ENCODE measurements at places on chromosomes 7 and 10.

DNA sequence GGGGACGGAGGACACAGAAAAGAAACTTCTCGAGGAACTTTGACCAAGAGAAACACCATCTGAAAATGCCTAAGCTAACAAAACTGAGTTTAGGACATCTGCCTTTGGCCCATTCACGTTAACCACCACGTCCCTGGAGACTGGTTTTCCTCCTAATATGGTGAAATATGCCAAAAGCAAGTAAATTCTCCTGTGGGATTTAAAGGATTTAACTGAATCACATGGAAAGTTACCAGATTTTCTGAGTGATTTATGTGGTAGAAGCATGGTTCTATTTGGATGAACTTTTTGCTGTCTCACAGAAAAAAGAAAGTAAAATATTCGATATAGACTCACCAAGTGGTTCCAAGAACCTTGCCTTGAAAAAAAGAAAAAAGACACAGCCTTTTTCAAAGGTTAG lies 30.4 kb upstream of the BMPER start:
- no peak for DNase-seq

- no peak for DNase-seq
Measured at GRCh38 chr7:92557808-92558362, 29.3 kb downstream of the RBM48 start.

DNA sequence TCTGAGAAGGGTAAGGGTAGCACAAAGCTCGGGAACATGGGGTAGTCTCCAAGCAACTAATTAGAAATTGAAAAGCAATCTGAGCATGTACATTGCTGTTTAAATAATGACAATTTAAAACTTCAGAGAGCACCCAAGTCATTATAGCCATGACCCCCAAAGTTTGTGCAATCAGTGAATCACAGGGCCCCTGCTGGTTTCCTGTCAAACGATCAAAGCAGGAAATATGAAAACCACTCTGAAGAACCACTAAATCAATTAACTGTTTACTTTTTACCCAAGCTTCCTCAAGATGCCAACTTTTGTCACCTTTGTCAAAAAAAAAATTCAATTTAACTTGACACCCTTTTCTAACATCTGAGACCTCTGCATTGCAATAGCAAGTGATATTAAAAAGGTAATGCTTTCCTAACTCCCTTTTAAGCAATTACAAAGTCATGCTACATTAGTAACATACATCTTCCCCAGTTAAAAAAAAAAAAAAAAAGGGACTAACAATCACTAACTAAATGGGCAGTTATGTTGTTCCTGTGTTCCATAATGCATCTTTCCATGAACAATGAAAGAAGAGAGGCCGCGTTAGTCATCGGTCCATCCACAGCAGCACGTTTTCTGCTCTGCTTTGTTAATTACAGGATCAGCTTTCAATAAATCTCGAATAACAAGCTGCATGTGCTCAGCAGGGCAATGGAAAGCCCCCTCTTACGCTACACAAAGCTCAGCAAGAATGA lies 80.6 kb downstream of the ETV1 start:
- DNase-seq = no peak

GRCh38 chr7:94697035-94697974 lies 41.4 kb upstream of the SGCE start:
- DNase-seq = no peak

- no peak for DNase-seq
Measured at GRCh38 chr7:153504288-153505075, 547.7 kb upstream of the DPP6 start.

DNA sequence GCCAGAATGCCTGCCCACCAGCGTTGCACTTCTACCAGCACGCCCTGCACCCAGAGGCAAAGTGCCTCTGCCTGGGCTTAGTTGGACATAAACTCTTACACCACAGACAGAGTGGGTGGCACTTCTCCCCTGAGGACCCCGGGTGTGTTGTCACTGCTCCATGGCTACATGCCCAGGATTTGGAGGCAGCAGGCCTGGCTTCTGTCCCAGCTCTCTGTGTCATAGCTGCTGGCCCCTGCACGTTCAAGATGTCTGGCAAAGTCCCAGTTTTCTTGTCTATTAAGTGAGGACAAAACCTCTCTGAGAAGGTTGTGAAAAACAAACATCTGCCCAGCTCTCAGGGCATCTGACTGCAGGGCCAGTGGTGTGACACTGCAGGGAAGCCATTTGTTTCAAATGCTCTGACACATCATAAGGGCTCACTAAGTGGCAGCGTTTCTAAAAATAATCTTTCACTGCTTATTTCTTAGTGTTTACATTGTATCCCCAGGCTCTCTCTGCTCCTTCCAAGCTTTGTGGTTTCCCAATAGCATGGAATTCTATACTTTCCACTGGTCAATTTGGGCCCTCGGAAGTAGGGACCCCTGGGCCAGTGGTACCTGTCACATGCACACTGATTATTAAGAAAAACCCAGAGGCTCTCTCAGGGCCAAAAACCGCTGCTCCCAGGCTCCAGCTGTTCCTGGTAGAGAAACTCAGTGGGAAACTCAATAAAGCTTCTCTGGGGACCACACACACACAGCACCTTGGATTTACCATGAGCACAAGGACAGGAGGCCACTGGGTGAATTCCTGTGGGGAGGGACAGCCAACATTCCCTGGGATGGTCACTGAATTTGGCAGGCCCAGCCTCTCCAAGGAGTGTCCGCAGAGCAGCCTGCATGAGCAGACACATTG lies 86.2 kb upstream of the ANLN start:
- no peak for DNase-seq

DNA sequence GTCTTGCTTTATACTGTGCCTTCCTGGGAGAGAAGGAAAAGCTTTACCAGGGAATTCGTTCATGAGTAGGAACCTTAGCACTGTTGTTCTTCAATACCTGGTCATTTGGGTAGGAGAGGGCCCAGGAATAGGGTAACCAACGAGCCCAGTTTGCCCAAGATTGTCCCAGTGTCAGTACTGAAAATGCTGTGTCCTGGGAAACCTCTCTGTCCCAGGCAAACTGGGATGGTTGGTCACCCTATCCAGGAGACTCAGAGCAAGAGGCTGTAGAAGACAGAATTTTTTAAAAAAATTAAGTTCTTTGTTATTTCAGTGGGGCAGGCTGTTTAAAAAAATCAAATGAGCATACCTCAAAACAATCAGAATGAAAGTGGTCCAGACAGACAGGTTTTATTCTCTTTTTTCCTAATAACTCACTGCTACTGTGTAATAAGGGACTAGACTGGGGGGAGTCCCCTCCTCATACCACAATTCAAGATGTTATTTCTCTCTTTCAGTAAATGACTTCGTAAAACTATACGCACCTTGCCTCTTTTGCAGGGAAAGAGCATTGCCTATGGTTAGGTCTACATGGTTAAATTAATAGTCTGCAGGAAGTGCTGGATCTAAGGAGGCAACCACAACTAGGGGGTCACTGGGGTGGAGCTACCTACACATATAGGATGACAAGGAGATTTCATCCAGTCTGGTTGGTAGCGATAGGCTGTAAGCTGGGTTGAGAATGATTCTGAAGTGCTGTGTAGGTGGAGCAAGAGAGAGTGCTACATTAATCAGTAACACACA lies 41.1 kb upstream of the FAM133B start:
- DNase-seq = no peak
